ENCODE measurements at places on chromosomes 5 and 9.

DNA sequence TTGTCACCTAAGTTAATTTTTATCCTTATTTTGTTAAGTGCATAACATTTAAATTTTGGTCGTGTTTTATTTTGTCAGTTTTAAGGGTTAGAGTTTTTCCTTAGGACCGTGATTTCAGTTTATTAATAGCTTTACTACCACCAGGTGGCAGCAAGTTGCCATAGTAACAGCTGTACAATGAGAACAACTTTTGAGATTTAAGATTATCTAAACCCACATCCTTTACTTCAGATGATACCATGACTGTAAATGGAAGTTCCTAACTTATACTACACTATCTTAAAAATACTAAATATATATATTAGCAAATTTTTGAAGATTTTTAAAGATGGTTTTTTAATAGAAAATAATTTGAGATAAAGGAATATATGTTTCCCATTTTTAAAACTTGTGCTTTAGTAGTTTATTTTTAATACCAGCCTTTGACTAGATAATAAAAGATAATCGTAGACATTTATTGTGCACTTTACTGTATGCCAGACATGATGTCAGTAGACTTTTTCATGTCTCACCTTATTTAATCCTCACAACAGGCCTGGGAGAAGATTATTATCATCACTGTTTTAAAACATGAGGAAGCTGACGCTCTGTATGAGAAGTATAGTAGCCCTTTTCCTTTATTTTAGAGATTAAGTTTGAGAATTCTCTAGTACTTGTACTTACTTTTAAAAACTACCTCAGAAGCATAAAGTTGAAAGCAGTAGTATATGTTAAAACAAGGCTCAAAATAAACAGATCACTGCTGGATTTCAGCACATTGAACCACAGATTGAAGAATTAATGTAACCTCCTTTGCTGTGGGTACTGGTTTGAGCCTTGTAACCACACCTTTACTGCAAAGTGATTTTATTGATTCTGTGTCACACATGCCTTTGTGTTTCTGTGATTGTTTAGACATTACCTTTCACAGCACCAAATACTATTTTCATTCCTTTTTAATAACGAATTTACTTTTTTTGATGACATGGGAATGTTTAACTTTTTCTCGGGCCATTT is 27.5 kb downstream of the SREK1 start:
- peak; percentile 53 for DNase-seq

DNA sequence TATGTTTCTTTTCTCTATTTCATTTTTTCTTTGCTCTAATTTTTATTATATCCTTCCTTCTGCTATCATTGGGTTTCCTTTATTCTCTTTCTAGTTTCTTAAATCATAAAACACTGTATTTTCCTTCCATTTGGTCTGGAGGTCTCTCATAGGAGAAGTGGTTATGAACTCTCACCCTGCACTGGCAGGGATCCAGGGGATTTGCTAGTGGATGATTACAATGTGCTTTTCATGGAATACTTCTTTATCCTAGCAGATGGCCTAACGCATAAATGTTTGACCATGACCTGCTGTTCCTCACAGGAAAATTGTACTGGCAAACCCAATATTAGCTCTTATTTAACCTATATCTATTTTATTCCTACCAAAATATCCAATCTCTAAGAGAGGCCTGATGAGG is 31.5 kb upstream of the SGCD start:
- no peak for DNase-seq

DNA sequence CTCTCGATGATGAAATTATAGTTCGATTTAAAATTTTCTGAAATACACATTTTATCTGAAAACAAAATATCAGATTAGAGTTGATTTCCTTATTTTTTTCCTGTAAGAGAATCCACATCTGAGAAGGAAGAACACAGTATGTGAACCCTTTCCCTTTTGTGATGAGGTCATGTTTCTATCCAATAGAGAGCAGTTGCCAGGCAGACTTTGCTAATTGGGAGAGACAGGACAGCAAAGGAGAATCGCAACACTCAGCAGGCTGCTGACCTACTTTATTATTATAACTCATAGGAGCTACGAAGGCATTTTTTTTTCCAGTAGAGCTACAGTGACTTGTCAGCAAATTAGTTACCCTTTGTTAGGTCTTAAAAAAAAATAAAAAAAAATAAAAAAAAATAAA is 242.1 kb downstream of the HCN1 start:
- DNase-seq, result no peak

- no peak for DNase-seq
Measured at GRCh38 chr5:73380710-73381589, 67.6 kb downstream of the FOXD1 start.
